Astrocyte (in vitro differentiated cells and primary cell): ENCODE measurements at places on chromosomes 4 and X. TPM values are rescaled to one million over a fixed set of nuclear protein-coding genes. Genes with fewer than 3 reads are reported as not detected.
A peak's percentile ranks its signal among the peaks of the same experiment; 100 is the strongest.

- DNase-seq, result peak; percentile 23
Measured at GRCh38 chr4:113106108-113106507, 56.7 kb downstream of the ANK2 start.

DNA sequence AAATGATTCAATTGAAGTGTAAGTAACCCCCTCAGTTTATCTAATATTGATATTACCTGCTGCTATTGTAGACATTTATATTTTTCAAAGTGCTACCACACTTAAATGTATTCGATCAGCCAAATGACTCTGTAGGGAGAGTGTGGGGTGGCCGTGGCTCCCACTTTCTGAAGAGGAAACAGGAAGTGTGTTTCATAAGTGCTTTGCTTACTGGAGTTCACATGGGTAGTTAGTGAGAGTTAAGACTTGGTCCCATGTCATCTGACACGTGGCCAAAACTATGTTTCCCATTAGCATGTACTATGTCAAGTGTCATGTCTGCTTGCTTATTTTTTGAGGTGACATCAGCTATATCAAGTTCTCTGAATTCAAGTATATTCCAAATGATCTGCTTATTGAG lies 308.1 kb upstream of the GATB start:
- no peak for DNase-seq

- peak; percentile 7 for DNase-seq
Measured at GRCh38 chrX:19121898-19122640, at the start of gene ADGRG2. ADGRG2 (minus strand) TSS chrX:19122468; CDS start chrX:19068834, 53,634 bp downstream.

DNA sequence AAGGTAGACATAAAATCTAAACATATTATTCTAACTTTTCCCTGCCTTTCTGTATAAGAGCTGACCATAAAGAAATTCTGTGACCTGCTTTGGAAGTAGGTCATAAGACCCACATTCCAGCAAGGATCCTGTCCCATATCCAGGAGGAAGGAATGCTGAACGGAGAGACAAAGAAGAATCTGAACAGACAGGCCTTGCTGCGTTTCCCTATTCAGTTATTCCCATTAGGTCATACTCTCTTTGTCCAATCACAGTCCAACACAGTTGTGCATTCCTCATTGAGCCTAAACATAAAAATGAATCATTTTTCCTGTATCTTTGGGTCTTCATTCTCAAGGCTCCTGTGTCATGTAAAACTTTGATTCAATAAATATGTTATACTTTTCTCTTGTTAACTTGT lies 287.6 kb upstream of the TAPT1 start:
- DNase-seq, result peak; percentile 20

DNA sequence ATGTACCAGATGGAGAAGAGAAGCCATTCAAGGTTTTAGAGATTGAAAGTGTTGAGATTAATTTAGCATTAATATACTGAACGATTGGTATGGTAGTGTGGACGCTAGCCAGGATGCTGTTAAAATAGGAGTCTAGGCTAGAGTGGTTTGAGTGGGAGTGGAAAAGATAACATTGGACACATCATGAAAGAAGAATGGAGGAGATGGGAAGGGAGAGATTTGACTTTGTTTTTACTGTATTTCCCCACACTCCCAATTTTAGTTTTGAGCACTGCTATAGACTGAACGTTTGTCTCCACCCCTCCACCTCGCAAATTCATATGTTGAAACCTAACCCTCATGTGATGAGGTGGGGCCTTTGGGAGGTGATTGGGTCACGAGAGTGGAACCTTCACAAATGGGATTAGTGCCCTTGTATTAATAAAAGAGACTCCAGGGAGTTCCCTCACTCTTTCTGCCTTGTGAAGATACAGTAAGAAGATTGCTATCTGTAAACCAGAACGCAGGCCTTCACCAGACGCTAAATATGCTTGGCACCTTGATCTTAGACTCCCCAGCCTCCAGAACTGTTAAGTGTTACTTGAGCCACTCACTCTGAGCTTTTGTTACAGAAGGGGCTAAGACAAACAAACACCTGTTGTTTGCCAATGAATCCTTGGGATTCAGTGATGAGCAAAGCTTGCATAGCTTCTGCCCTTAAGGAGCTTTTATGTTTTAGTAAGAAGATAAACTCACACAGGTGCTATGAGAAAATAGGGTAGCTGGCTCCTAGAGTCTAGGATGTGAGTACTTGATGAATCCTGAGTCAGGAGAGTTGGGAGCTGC lies 25.8 kb downstream of the USP9X start:
- DNase-seq, result peak; percentile 58

- no peak for DNase-seq
Measured at GRCh38 chr4:88119943-88120342, 38.5 kb downstream of the ABCG2 start.

GRCh38 chr4:78325271-78326157 lies 226.1 kb upstream of the ANXA3 start:
- DNase-seq, result no peak

DNA sequence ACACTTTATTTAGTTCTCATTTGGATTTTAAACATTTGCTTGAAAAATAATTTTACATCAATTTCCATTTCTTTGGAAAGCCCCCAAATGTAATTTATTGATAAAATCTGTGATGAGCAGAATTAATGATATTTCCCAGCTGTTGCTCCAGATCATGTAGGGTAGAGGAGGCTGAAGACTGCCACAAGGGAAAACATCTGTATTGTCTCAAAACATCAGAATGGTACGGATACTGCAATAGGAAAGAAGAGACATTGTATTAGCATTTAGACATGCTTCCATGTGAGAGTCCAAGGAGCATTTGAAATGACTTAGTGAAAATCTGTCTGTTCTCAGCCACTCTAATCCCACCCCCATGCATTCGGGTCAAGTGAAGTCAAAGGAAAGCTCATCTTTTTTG lies 14.4 kb downstream of the ADH1A start:
- DNase-seq, result no peak

DNA sequence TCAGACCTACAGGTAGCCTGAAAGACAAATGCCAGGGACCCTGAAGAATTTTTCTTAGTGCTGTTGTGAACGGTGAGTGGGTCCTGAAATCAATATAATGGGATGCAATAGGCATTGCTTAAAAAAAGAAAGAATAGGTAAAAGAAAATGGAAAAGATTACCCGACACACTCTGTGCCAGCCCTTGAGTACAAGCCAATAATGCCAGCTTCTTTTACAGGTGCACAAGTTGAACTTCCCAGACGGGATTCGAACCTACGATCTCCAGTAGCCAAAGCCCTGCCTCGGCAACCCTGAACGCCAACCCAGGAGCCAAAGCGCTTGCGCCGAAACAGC lies 24.7 kb upstream of the GLOD5 start:
- DNase-seq, result no peak

GRCh38 chrX:74009041-74009440 lies 294.9 kb upstream of the ZCCHC13 start:
- peak; percentile 6 for DNase-seq

DNA sequence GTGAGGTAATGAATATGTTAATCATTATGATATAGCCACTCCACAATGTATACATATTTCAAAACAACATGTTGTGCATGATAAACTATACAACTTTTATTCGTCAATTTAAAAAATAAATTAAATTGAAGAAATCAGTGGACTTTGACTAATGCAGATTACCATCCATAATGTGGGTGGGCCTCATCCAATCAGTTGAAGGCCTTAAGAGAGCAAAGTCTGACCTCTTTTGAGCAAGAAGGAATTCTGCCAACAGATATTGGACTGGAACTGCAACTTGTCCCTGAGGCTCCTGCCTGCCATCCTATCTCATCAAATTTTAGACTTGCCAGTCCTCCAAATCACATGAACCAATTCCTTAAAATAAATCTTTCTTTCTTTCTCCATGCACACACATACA lies 57.4 kb upstream of the SLC16A2 start:
- no peak for DNase-seq

DNA sequence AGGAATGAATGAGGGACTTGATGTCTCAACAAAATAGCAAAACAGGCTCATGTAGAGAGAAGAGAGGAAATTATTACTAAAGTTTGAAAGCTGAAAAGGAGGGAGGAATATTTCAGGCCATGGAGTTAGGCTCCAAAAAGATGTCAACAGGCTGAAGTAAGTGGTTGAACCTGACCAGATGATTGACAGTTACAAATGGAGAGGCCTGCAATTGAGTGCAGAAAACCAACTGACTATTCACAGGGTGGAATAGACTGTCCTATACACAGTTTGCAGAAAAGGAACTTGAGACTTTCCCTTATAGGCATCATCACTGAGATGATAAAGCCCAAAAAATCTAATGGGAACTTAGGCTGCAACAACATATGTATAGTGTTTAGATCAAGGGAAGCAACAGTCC lies 233.3 kb downstream of the AR start:
- DNase-seq, result no peak

DNA sequence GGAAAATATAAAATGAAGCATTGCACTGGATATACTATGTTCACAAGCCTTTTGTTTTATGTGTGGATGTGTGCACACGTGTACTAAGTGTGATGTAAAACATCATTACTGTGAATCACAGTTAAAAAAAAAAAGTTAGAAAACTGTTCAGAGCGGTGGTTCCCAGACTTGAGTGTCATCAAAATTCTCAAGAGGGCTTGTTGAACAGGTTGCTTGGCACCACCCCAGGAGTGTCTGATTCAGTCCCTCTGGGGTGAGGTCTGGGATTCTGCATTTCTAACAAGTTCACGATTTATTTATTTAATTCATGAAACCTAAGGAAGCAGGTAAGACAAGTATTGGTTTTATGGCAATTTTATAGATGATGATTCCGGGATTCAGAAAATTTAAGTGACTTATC lies 1.8 kb downstream of the CENPU start:
- DNase-seq, result peak; percentile 41

- DNase-seq, result no peak
Measured at GRCh38 chr4:14259936-14260335, 632.4 kb upstream of the BOD1L1 start.

DNA sequence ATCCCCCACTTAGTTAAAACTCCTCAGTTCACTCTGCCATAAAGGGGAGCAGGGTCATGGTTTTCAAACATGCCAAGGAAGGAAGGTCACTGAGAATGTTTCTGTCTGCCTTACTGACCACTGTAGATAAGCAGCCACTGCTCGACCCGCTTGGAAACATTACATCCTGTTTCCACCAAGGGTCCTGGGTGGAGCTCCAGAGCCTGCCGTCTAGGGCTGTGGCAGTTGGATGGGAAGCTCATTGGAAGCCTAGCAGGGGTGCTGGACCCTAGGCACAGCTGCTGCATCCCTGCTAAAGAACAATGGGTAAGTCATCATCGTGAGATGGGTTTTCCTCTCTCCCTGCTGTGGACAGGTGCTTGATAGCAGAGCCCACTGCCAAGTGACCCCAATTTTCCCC lies 76.0 kb upstream of the SRD5A3 start:
- DNase-seq, result no peak

DNA sequence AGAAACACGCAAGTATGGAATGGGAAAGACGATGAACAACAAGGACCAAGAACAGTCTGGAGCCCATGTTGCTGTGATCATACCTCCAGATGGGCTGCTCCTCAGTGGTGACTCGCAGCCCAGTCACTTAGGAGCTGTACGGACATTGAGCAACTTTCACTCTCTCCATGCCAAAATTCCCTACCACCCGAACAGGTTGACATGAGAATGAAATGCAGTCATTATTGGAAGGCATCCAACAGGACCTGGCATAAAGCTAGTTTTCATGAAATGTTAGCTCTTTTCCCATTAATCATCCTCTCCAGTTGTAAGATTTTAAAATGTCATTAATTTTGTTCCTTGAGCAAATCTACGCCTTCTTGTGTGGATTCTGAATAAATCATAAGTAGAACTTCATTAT lies 82.7 kb upstream of the GPM6B start:
- peak; percentile 86 for DNase-seq

DNA sequence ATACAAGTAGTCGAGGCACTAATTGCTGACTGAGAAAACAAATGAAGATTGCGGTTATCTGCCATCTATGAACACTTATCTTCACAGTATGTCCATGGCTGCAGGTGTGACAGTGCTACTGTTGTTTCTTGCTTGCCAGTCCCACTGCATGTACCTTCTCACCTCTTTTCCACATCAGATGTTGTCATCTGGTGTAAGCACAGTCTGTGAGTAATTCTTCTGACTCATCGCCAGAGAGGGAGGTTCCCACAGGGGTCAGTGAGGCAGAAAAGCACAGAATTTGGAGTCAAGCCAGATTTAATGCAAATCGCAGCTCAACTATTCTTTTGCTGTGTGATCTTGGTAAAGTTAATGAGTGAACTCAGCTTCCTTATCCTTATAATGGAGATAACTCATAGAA lies 144.4 kb downstream of the GLRA2 start:
- peak; percentile 87 for DNase-seq

DNA sequence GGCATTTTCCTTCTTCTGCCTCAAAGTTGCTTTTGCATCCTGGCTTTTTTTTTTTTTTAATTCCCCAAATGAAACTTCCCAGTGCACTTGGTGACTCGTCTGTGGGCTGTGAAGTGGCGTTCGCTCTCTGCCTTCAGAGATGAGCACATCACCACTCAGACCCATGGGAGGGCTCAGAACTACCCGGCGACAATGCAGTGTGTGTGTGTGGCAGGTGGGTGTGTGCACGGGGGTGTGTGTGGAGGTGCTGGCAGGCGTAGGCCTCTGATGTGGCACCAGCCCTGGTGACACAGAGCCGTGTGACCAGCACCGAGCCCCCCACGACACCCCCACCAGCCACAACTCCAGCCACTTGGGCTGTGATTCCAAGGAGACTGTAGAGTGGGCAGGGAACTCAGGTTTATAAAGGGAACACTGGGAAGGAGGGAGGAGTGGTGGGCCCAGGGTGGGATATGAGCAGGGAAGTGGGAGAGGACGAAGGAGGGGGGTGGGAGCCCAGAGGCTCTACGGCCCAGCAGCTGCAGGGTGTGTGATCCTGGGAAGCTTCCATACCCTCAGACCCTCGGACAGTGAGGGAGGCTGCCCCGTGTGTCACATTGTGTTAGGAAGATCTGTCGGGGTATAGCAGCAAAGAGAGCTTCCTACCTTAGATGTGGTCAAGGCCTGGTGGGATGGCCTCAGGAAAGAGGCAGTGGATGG lies 6.0 kb upstream of the WFS1 start:
- DNase-seq, result no peak

- no peak for DNase-seq
Measured at GRCh38 chr4:188145601-188146000, 6.4 kb downstream of the TRIML1 start.

DNA sequence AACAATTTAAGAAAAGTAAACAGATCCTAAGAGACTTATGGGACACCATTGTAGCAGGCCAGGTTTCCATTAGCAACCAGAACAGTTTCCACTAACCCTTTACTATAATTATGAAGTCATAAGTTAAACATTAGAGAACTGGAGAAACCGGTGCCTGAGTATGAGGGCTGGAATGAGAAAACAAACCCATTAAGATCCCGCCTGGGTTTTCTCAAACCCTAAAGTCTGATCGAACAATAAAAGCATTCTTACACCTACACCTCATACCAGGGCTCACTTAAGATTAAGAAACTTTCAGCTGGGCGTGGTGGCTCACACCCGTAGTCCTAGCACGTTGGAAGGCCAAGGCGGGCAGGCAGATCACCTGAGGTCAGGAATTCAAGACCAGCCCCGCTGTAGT lies 13.7 kb upstream of the DHX15 start:
- no peak for DNase-seq

GPC3 gene
- 2.7 and 8.2 TPM in 2 replicates for total RNA-seq

FREM3 gene
- total RNA-seq, result not detected in 2 replicates

SMIM20 gene
- total RNA-seq, result 19.4 and 22.3 TPM in 2 replicates

TCP11X2 gene
- not detected in 2 replicates for total RNA-seq

BGN gene
- total RNA-seq, result 50.0 and 87.7 TPM in 2 replicates

HMX1 gene
- total RNA-seq, result 0.25 TPM in 1 of 2 replicates, not detected in the other

RBM3 gene
- total RNA-seq, result 264 and 265 TPM in 2 replicates

SPANXC gene
- not detected in 2 replicates for total RNA-seq

MAGEA12 gene
- 0.62 and 0.98 TPM in 2 replicates for total RNA-seq

ARMCX6 gene
- 68.0 and 71.2 TPM in 2 replicates for total RNA-seq

PPP1R3F gene
- 5.6 and 6.6 TPM in 2 replicates for total RNA-seq

DMP1 gene
- 0.10 and 0.11 TPM in 2 replicates for total RNA-seq
